ENCODE measurements at places on chromosomes 11 and 22.

DNA sequence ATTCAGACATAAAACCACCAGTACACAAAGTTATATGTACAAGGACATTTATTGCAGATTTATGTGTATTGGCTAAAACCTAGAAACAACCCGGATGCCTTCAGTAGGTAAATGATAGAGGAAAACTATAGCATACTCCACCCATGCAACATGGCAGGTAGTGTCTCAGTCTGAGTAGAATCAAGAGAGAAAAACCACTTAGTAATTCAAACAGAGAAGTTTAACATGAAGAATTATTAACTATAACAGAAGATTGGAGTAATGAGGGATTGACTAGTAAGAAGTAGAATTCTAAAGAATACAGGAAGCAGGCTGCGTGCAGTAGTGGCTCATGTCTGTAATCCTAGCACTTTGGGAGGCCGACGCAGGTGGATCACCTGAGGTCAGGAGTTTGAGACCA, 16.2 kb upstream of the SPTY2D1 start:
- no peak for DNase-seq

DNA sequence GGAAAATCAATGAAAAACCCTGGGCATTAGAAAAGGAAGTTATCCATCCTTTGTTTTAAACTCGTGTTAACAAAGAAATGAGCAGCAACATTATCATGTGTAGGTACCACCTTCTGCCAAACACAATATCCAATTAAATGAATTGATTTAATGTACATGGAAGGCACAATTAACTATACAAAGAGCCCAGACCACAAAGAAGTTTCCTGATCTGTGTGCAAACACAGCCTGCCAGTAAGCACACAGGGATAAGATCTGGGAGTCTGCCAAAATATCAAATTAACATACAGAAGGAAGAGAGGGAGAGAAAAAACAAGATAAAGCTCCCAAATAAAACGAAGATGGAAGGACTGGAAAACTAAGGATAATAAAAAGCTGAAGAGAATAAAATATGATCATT, 54.1 kb upstream of the SLC25A1 start:
- DNase-seq, result no peak

GRCh38 chr11:73350908-73351636, 25.1 kb upstream of the RELT start:
- DNase-seq, result peak; percentile 21

GRCh38 chr11:101955278-101955677, 39.0 kb upstream of the ANGPTL5 start:
- no peak for DNase-seq

GRCh38 chr11:44597358-44598012, 32.0 kb downstream of the CD82 start:
- DNase-seq, result no peak

- no peak for DNase-seq
These were observed 365.2 kb upstream of the LUZP2 start for GRCh38 chr11:24131698-24132097.

DNA sequence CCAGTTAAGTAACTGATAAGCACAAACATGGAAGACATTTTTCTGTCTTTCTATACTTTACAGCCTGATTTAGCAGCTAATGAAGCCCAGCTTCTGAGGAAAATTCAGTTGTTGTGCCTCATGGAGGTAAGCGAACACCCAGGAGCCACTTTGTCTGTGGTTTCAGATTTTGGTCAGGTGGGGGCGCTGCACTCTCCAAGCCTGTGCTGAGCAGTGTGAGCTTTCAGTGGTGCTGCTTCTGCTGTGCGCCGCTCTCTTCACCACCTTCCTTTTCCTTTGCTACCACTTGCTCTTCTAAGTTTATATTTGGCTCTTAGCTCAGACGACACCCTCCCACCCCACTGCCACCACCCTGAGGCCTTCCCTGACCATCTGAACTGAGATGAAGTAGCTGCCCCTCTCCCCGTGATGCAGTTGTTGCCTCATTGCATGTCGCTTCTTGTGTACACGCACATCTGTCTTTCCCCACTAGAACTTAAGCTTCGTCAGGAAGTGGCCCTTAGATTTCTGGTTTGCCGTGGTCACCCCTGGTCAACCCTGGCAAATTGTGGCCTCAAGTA, 14.0 kb downstream of the PSMD13 start:
- peak; percentile 73 for DNase-seq

DNA sequence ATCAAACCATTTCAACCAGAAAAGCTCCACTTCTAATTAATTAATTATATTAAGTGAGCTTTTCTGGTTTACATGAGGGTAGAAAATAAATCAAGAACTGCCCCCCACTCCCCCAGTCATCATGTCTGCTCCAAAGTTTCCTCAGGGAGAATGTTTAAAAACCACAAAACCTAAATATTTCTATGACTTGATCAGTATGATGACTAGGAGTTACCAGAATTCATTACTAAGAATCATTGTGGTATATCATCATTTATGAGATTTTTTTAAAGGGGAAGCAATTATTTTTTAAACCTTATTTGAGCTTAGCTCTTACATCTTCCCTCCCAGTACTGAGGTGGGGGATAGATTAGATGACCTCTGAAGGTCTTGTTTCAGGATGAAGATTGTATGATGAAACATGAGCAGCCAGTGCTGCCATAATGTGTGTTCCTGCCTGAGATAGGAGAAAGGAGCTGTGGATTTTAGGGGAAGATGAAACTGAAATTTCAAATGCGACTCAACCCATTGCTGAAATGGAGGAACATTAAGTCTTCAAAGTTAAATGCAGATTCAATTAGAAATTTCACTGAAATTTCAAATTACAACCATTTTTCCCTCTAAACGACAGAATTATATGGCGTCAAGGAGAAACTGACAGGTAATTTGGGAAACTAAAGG, 401.3 kb upstream of the CADM1 start:
- DNase-seq, result no peak

- DNase-seq, result no peak
These were observed 198.1 kb upstream of the SEZ6L start for GRCh38 chr22:25970999-25971811.

GRCh38 chr11:64498136-64498535, 92.9 kb upstream of the SLC22A12 start:
- DNase-seq, result no peak

- DNase-seq, result no peak
These were observed 53.4 kb downstream of the ARHGAP42 start for GRCh38 chr11:100740440-100740839.

GRCh38 chr11:91563176-91563575, 661.4 kb upstream of the FAT3 start:
- DNase-seq, result no peak

- no peak for DNase-seq
These were observed 5.1 kb upstream of the NOL12 start for GRCh38 chr22:37681001-37681424.

- DNase-seq, result no peak
These were observed 88.3 kb upstream of the CRTAM start for GRCh38 chr11:122750049-122750448.

GRCh38 chr11:37370817-37371216, 772.8 kb upstream of the RAG2 start:
- no peak for DNase-seq

DNA sequence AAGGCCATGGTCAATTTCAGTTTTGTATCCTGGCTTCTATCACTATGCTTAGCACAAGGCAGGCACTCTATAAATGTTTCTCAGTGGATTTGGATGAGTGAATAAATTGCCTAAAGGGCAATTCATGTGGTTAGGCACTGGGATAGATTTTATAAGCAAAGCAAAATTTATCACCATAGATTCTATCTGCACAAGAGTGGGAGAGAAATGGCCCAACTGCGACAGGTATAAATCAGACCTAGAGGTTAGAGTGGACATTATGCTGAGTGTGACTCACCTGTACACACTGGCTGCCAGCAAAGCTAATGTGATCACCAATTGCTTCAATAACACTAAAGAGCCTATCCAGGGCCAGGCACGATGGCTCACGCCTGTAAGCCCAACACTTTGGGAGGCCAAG, 514.0 kb downstream of the BUD13 start:
- DNase-seq, result no peak

- no peak for DNase-seq
These were observed 3.9 kb upstream of the ABCG4 start for GRCh38 chr11:119144825-119145486.

DNA sequence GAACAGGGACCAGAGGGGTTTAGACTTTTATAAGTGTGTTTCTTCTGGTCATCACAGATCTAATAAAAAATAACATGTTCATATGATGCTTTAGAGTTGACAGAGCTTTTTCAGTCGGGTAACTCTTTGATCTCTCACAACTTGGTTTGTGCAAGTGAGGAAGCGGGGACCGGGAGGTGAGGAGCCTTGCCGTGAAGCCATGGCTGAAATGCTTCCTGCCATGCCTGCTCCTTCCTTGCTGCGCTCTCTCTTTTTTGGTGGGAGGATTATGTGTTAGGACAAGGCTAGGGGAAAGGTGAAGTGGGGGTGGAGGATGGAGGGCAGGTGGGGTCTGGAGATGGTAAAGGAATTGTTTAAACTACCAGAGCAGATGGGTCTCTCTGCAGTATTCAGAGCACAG, 23.8 kb downstream of the TEAD1 start:
- DNase-seq, result no peak

DNA sequence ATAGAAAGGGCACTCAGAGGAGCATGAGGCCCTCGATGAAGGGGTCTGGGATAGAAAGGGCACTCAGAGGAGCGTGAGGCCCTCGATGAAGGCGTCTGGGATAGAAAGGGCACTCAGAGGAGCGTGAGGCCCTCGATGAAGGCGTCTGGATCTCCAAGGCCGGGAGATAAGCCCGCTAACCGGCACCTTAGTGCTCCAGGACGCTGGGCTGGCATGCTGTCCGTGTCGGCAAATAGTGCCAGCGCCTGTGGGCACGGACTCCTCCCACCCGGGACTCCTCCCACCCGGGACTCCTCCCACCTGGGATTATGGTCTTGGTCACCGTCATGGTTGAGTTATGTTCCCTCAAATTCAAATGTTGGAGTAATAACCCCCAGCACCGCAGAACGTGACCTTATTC, 725.3 kb downstream of the BRD1 start:
- DNase-seq, result no peak

- DNase-seq, result peak; percentile 9
These were observed 30.8 kb downstream of the MARK2 start for GRCh38 chr11:63869683-63870082.

GRCh38 chr11:111455291-111456085, 56.7 kb downstream of the BTG4 start:
- no peak for DNase-seq

DNA sequence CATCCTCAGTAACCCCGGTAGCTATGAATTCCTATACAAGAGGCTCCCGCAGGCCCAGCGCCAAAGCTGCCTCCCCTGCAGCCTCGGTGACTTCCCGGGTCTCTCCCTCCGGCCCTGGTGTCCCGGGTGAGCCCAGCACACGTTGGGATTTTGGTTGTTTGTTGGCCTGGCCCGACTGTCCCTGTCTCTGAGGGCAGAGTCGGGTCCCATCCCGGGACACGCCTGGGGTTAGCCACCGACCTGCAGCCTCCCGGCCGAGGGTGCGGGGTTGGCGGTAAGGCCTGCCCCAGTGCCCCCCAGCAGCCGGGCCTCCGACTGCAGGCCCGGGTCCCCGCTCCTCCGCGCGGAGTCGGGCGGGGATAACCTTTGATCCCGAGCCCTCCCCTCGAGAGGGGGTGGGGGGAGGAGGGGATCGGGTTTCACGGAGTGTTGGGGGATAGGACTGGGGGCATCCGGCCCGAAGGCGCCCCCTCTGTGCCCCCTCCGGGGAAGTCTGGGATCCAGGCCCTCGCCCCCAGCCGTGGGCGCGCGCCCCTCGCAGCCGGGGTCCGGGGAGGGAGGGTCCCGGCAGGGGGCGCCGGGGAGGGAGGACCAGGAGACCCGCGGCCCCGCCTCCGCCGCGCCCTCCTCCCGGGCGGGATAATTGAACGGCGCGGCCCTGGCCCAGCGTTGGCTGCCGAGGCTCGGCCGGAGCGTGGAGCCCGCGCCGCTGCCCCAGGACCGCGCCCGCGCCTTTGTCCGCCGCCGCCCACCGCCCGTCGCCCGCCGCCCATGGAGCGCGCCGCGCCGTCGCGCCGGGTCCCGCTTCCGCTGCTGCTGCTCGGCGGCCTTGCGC, at the start of gene FBLN1:
Gene FBLN1, plus strand, starts transcription at position 669 of the 835 bp plus-strand sequence. Its CDS starts 103 bp downstream, at position 772.
- DNase-seq, result no peak

Data from activated T-helper 1 cell treated with anti-CD3 and anti-CD28 coated beads, Interleukin-2, amount 50 U/mL, for 16 hours (primary cell).